ENCODE measurements at places on chromosomes 1 and 21.

DNA sequence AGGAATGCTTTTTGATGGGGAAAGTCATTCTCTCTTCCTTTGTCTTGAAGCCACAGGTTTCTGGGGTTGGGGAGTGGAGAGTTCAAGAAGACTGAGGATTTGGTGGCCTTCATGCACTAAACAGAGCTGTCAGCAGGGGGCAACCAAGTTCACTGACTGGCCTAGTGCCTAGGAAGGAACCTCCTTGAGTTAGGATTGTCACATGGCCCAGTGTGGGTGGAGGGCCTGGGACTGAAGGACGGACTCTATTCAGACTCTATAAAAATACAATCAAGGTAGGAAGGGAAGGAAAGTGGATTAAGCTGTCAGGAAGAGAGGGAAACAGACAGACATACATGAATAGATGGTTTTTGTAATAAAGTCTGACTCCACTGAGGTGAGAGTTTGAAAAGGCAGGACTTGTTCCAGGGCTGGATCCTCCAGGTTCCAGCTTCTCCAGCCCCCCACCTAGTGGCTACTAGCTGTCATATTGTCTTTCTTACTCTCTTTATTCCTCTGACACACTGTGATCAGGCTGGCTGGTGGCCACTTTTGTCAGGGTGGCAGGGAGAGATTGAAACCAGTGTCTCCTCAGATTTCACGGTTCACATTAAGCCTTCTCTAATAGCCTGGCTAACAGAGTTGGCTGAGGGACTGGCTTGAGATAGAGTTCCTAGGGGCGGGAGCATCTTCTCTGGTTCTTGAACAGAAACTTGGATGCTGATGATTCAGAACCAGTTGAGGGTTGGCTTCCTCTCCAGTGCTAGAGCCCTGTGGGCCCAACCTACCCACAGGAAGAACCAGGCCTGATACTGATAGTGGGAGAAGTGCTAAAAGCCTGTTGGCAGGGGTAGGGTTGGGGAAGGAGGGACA, 4.1 kb upstream of the SH3BGRL3 start:
- peak; percentile 95 for DNase-seq

DNA sequence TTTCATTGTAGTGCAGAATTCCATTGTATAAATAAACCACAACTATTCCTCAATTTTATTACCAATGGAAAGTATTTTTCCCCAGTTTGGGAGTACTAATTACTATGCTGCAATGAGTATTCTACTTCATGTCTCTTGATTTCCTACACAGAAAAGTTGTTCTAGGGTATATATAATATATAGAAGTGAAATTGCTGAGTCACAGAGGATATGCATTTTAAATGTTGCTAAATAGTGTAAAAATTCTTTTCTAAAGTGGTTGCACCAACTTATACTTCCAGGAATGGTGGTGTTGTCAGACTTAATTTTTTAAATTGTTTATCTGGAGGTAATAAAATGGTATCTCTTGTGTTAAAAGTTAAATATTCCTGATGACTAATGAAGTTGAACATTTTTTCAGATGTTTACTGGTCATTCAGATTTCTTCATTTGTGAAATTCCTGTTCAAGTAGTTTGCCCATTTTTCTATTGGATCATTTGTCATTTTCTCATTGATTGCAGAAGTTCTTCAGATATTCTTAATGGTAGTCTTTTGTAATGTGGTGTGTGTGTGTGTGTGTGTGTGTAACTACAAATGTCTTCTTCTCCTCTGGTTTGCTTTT, 19.1 kb upstream of the MYOG start:
- no peak for DNase-seq

- DNase-seq: peak; percentile 73
These were observed 11.1 kb downstream of the DIPK1A start for GRCh38 chr1:92949937-92950817.

- DNase-seq: peak; percentile 46
These were observed 110.1 kb downstream of the GRIK1 start for GRCh38 chr21:29829564-29830275.

DNA sequence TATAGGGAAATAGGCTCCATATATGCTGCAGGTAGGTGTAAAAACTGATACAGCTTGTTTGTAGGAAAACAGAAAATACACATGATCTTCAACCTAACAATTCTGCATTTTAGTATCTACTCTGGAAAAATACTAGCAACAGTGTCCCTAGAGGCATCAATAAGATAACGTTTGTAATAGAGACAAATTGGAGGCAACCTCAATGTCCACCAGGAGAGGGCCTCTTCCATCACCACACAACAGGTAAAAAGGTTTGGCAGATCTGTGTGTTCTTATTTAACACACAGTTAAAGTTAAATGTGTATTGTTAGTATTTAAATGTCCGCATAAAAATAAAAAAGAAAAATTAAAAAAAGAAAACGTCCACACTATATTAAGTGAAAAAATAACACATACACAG, 5.4 kb downstream of the EIF2D start:
- peak; percentile 55 for DNase-seq

- no peak for DNase-seq
These were observed 138.4 kb downstream of the PAPPA2 start for GRCh38 chr1:176601348-176601747.

DNA sequence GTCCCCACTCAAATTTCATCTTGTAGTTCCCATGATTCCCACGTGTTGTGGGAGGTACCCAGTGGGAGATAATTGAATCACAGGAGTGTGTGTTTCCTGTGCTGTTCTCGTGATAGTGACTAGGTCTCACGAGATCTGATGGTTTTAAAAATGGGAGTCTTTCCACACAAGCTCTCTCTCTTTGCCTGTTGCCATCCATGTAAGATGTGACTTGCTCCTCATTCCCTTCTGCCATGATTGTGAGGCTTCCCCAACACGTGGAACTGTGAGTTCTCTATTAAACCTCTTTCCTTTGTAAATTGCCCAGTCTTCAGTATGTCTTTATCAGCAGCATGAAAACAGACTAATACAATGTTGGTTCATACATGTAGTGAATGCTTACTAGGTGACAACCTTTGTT, 163.2 kb upstream of the PALMD start:
- DNase-seq: no peak

DNA sequence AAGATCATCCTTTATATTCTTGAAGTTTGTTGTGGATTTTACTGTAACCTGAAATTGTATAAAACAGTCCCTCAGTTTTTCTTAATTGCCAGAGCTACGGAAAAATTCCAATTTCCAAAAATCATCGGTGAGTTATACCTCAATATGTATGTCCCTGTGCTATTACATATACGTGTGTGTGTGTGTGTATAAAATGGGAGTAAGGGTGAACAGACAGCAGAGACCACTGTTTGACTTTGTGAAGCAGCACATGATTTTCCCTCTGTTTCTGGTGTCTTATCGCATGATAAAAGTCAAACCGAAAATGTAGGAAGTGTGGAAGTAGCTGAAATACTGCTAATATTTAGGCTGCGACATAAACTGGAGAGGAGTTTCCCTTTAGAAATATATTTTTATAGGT, 1.2 kb downstream of the OR2T1 start:
- DNase-seq: no peak

- peak; percentile 49 for DNase-seq
These were observed 10.4 kb downstream of the JUN start for GRCh38 chr1:58773406-58773840.

- DNase-seq: no peak
These were observed 5.5 kb upstream of the PTP4A2 start for GRCh38 chr1:31943546-31944184.

GRCh38 chr1:167344615-167345385, 124.1 kb downstream of the POU2F1 start:
- no peak for DNase-seq

GRCh38 chr1:88022516-88022915, 661.6 kb upstream of the PKN2 start:
- no peak for DNase-seq

DNA sequence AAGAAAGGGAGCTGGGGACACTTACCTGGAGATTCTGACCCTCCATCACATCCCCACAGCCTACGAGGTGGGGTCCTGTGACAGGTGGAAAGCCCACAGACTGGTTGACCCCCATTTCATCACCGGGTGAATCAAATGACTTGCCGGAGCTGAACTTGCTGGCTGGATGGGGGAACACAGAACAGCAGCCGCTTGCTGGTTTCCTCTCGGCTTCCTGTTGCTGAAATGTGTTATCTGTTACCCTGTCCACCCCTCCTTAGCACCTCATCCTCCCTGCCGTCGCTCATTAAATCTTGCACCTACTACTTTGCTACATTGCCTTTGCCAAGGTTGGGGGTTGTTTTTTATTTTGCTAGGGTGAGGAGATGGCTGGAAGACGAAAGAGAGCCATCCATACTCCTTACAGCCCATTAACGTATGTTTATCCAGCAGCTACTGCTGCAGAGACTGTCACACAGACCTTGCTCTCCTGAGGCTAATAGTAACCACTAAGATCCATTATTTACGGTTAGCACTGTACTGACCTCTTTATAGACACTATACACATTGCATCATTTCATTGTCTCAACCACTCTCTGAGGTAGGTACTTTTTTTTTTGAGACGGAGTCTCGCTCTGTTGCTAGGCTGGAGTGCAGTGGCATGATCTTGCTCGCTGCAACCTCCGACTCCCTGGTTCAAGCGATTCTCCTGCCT, 7.0 kb downstream of the PAFAH2 start:
- no peak for DNase-seq

DNA sequence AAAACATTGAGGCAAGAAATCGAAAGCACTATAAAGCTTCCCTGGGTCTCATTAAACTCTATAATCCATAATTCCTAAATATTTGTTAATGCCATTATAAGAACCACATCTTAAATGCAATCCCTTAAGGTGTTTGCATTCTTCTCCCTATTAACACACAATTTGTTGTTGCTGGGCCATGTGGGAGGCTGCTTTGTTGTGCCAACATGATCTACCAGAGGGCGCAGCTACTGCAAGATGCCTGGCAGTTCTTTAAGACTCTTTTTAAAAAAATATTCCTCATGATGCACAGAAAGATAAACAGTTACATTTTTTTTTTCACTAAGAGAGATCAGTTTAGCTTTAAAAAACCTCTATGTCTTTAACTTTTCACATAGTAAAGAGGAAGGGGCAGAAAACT, 39.0 kb upstream of the BCAS2 start:
- DNase-seq: no peak

DNA sequence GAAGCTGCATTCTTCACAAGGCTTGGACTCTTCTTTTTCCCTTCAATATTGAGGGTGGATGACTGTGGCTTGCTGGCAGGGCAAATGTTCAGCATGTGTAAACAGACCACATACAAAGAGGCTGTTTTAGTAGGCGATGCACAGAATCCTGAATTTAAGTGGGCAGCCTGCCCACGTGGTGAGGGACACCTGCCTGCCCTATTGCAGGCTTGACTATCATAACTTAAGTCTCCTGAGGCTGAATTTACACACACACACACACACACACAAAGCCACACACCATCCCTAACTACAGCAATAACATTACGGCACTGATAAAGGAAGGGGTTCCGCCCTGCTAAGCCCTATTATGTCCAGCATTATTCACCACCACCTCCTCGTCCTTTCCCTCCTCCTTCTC, 15.9 kb downstream of the SYT2 start:
- DNase-seq: no peak

All from kidney tubule cell (primary cell).